Suppressor macrophage treated with lipopolysaccharide for 1 hour (primary cell): ENCODE measurements at places on chromosomes 13 and 19.

DNA sequence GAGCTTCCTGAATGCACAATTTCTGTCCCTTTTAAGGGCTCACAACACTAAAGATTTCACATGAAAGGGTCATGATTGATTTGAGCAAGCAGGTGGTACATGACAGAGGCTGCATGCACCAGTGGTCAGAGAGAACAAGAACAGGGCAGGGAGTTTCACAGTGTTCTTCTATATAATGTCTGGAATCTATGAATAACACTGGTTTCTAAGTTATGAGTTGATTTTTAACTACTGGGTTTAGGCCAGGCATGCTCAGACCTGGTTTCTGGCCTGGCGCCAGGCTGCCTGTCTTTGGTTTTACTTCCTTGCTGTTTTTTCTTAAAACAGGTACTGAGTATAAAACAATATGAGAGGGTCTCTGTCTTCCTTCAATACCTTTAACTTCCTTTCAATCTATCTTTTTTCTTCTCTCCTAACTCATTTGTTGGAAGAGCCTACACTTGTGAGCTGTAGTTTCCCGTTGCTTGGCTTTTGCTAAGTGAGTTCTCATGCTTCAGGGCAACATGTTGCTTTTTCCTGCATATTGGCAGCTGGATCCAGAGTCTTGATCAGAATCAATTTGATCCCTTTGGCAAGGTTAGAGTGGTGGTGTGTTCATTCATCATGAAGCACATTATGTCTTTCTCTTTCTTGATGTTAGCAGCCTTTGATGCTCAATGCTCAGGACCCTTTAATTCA, 38.5 kb upstream of the FGF14 start:
- DNase-seq, result no peak

GRCh38 chr13:26326562-26326961, 72.6 kb downstream of the CDK8 start:
- no peak for DNase-seq

GRCh38 chr19:5339198-5339949, 1.2 kb downstream of the PTPRS start:
- no peak for DNase-seq

DNA sequence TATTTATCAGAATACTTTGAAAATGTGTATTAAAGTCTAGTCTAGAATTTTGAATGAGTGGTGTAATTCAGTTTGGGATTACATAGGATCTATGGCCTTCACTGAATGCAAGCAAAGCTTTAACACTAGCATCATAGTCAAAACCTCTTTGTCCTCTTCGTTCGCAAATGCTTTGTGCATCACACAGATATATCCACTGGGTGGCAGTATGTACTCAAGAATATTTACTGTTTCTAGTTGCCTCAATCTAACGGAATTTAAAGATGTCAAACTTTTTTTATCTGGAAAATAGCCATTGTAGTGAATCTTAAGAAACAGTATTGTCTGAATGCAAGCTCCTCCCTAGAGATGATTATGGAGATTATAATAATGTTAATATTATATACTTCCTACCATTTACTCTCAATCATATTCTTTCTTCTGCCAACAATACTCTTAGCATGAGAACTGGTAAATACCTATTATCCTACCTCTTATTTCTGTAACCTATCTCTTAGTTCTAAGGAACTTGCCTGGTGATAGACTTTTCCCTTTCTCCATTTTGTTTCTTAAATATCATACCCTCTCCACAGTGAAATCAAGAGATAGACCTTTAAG, 25.8 kb downstream of the LACC1 start:
- DNase-seq, result peak; percentile 83

GRCh38 chr13:46170687-46171086, 11.3 kb downstream of the LCP1 start:
- DNase-seq, result no peak

DNA sequence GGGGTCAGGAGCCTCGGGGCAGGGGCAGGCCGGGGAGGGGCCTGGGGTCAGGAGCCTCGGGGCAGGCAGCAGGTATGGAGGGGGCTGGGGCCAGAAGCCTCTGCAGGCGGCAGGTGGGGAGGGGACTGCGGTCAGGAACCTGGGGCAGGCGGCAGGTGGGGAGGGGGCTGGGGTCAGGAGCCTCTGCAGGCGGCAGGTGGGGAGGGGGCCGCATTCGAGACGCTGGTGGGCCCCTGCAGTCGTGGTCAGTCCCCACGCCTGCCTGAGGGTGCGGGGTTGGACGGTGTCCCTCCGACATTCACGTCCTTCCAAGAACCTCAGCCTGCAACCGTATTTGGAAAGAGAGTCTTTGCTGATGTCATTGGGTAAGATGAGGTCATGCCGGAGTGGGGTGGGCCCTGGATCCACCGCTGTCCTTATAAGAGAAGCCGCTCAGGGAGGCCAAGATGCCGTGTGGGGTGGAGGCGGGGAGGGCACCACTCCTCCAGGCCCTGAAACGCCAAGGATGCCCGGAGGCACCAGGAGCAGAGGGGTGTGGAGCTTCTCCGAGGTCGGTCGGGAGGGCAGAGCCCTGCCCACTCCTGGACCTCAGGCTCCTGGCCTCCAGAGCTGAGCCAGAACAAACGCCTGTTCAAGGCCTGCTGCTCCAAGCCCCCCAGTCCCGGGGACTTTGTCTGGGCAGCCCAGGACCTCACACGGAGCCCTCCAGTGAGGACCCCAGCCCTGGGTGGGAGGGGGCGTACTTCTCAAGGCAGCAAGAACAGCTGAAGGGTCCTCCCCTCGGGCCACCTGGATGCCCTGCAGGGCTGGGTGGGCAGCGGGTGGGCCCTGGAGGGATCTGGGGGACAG, 30.1 kb downstream of the PIP5K1C start:
- peak; percentile 61 for DNase-seq

DNA sequence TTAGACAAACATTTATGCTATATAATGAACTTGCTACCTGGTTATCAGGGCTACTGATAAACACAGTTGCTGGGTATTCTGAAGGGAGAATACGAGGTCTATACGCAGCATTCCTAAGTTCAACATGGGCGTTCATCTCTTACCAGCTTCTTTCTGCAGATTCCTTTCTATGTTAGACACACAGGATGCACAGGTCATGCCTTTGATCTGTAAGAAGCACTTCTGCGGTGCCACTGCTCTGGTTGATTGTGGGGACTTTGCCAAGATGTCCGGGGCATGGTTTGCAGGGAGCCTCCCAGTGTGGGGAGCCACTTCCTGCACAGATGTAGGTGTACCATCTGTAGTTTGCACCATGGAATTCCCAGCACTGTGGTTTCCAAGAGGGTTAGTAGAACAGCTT, 40.9 kb downstream of the ATP7B start:
- DNase-seq, result no peak

DNA sequence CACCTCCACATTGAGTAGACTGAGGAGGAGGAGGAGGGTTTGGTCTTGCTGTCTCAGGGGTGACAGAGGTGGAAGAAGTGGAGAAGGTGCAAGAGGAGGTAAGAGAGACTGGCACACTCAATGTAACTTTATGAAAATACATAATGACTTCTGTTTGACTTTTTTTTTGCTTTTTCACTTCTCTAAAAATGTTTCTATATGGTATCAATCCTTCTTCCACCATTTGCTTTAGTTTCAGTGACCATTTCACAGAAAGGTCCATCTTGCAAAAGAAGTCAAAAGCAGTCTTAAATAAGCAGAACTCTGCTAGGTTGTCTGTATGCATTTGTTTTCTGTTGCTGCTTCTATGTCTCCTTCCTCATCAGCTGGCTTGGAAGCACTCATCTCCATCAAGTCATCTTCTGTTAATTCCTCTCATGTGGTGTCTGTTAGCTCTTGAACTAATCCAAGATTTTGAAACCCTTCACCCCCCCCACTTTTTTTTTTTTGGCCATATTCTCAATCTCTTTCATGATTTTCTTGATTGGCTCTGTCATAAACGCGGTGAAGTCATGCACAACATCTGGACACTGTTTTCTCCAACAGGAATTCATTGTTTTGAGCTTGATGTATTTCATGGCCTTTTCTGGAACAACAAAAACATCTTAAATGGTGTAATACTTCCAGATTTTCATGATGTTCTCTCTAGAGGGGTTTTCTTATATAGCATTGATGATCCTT, 80.8 kb downstream of the KL start:
- no peak for DNase-seq

GRCh38 chr13:105207572-105208293, 1327.7 kb downstream of the EFNB2 start:
- DNase-seq, result no peak

- DNase-seq, result peak; percentile 40
Measured at GRCh38 chr13:80716610-80717081, 375.7 kb upstream of the SPRY2 start.

DNA sequence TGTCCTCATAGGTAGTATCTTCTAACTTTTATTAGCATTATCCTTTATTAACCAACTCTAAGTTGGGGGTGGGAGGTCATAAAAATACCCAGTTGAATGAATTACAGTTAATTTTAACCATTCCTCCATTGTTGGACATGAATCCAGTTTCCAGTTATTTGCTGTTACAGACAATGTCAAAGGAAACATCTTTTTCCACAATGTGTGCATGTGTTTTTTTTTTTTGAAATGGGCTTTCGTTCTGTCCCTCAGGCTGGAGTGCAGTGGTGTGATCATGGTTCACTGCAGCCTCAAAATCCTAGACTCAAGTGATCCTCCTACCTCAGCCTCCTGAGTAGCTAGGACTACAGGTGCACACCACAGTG, 32.0 kb downstream of the KLF5 start:
- DNase-seq, result no peak

DNA sequence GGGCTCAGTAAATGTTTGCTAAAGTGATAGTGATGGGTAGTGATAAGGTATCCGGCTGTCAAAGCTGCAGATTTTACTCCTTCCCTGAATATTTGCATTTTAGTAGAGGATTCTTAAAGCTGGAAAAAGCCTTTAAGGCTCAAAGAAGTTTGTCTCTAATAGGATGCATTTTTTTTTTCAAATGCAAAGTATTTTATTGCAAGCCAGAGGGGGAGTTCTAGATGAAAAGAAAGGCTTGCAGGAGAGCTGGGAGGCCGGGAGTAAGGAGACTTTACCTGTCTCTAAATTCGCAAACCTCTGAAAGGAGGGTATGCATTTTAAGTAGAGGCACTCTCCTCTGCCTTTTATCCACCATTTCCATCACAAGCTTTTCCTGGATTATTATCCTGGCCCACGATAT, 100.7 kb upstream of the FNDC3A start:
- DNase-seq, result no peak

- DNase-seq, result no peak
Measured at GRCh38 chr19:32168606-32169005, 176.8 kb upstream of the ZNF507 start.
